ENCODE measurements at places on chromosomes 4 and X.

- no peak for DNase-seq
These were observed 22.2 kb downstream of the DTHD1 start for GRCh38 chr4:36303426-36304137.

- no peak for DNase-seq
These were observed 4.1 kb upstream of the UGT2B7 start for GRCh38 chr4:69092190-69092589.

- no peak for DNase-seq
These were observed 81.2 kb upstream of the GPM6B start for GRCh38 chrX:13898083-13898482.

DNA sequence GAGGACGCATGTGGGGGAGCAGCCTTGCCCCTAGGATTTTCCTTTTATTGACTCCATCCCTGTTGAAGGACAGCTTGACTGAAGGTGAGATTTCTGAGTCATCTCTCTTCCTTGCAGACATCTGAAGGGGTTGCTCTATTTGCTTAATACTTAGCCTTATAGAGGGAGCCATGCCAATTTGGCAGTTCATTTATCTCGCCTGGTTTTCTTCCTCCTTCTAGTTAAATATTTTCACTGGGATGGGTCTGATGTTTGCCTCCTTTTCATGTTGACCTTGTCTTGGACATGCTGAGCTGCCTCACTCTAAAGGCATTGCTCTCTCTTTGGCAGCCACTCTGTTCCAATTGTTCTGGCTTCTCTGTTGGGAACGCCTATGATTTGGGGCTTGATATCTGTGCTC lies 151.0 kb upstream of the PSAPL1 start:
- DNase-seq, result no peak

DNA sequence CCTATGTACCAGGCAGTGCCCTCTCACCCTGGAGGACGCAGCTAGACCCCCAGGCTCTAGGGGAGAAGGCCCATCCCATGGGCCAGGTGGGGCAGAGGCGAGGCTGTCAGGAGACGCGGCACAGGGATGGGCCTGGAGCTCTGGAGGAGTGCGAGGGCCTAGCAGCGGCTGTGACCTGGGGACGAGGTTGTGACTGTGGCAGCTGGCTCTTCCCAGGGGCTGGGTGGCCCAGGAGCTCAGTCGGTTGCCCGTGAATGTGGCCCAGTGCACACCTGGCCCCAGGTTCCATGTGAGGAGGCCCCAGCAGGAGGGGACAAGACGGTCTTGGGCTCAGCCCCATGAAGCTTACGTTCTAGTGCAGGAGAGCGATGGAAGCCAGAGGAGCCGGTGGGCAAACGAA lies 31.0 kb upstream of the ADRA2C start:
- no peak for DNase-seq

DNA sequence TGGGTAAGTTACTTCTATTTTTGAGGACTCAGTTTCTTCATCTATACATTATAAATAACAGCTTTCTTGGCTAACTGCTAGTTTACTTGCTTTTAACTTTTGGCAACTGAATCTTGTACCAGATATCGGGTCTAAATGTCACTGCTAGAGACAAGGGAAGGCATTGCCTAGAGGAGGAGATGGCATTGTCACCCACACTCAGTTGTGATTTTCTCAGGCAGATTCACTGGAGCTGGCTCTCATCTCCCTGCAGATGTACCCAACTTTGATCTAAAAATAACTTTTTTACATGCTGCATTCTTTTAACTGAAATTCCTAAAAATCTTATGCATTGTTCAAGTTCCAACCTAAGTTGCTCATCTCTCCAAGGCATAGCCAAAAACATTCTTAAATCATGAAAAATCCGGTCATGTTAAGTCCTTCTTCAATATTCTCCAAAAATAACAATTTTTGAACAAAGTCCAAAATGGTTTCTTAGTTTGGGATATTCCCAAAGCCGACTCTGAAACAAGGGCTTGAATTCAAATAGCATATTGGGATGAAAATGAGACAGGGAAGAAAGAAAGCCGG lies 469.0 kb upstream of the BOD1L1 start:
- no peak for DNase-seq

All from NCI-H1048 (cell line).